ENCODE measurements at places on chromosomes 1 and 21.

DNA sequence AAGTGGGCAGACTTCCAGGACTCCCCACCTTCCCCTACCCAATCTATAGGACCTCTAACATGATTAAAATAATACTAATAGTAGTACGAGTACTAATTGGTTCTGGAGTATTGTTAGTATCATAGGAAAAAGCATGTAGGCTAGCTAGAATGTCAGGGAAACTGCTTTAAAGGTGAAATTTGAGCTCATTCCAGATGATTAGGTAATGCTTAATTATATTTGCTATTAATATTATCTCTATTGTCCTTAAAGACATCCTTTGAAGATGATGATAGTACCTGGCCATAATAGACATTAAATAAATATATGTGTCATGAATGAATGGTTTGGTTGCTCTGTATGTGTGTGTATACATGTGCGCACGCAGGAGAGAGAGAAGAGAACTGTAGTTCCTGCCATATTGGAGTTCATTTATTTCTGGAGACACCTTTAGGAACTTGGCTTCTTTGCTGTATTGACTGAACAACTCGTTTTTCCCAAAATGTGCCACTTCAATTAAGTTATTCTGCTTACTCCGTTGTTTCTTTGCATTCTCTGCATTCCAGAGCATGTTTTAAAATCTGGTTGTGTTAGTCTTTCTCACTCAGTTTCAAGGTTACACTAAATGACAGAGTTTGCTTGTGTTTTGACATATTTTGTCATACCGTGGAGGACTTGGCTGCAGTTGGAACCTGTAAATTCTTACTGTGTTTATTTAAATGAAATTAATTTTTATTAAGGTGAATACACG lies 117.1 kb downstream of the OSBPL9 start:
- DNase-seq: no peak

DNA sequence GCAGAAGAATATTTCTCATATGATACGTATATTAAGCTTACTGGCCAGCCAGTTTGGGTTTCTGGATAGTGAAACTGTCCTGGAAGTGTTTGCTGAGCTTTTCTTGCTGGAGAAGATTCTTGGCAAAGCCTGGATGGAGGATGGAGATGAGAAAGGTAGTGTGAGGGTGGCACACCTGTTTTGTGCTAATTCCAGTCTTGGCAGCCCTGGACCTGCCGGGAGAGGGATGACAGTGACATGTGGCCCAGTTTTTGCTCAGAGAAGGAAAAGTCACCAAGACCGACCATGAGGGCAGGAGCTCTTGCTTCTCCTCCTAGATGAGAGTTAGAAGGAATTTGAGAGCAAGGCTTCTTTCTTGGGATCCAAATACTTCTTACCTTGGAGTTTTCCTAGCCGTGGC lies 34.1 kb downstream of the DOP1B start:
- no peak for DNase-seq

- no peak for DNase-seq
Measured at GRCh38 chr21:43931489-43931888, 66.5 kb downstream of the AGPAT3 start.

DNA sequence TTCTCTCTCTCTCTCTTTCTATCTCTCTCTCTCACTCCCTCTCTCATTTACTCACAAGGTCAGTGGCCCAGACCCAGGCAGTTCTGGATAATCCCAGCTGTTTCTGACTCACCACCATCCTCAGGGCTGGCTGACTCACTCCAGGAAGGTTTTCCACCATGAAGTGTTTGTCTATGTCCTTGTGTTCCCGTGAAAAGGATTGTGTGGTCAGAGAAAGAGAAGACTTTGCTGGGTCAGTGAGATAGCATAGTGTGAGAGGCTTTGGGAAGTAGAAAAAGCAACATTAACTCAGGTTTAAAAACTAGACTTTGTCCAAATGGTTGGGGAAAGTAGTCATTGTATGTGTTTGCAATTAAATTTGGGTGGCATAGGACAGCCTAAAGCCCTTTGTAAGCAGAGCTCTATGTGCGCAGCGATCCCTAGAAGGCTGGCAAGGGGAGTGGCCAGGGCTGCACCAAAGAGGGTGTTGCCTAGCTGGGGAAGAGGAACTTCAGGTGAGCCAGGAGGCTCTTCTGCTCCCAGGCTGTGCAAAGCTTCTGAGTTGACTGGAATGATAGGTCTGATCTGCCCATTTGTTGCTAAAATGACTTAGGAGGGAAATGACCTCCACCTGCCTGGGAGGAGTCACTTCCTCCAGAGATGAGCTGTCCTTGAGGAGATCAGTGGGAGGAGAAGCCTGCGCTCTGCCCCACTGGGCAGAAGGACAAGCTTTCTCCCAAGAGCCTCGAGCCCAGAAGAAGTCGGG lies 4.9 kb upstream of the CAPN2 start:
- DNase-seq: no peak

DNA sequence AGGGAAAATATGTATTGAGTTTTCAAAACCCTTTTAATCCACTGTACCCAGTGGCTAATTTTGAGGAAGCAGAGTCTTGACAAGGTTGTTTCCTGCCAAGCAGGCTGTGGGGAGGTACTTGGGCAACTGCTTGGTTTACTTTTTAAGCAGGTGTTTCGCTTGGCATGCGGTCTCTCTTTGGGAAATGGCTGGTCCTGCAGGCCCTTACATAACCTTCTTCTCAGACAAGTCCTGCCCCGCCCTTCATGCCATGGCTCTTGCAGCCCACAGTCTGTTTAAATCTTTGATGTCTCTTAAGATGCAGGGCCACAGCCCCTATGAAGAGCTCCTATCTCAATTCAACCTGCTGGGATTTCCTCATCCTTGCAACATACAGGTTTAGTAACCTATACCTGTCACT lies 36.0 kb upstream of the ABCD3 start:
- DNase-seq: no peak

GRCh38 chr1:153962088-153963029 lies 978 bp downstream of the SLC39A1 start:
- DNase-seq: no peak

GRCh38 chr1:66542811-66543767 lies 9.1 kb downstream of the SGIP1 start:
- DNase-seq: no peak

DNA sequence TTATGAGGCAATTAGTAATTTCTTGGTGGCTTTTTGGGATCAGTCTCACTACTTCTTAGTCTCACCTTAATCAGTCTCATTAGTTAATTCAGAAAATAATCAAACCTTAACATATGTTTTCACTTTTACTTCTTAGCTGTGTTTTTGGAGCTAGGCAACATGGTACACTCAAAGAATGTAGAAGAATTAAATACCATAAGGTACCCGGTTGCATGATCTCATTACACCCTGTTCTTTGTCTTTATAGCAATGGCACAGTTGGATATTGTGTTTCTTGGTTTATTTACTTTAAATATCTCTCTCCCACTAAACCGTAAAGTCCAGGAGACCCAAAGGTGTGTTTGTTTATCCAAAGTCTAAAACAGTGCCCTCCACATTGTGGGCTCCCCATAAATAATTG lies 132.3 kb downstream of the TNFSF18 start:
- DNase-seq: no peak

GRCh38 chr1:170262276-170262939 lies 116.6 kb downstream of the NTMT2 start:
- no peak for DNase-seq

DNA sequence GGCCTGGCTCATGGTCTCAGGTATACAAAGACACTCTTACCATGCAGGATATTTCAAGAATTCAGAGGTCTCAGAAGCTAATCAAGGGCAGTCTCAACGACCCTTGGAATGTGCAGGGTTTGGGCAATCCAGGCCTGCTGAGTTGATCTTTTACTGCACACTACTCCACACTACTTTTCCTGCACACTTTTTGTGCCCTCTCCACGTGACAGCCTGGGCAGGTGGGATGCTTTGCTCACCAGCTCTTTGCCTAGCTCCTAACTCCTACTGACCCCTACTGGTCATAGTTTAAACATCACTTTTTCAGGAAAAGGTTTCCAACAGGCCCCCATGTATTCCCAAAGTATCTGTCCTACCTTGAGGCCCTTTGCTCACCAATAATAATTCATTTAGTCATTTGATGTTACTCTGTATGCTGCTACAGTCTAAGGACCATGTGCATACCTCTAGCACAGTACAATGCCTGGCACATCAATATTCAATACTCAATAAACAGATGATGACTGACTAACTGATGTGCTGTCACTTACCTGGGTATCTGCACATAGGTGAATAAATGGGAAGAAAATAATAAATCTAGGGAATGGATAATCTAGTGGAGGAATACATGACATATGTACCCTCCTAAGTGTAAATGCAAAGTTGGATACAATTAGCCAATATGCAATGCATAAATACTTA lies 9.6 kb downstream of the DUSP23 start:
- DNase-seq: no peak

- DNase-seq: no peak
Measured at GRCh38 chr1:43315481-43315880, 14.7 kb downstream of the TIE1 start.
